Central memory CD8-positive, alpha-beta T cell (primary cell): ENCODE measurements at places on chromosomes 13 and 19.

DNA sequence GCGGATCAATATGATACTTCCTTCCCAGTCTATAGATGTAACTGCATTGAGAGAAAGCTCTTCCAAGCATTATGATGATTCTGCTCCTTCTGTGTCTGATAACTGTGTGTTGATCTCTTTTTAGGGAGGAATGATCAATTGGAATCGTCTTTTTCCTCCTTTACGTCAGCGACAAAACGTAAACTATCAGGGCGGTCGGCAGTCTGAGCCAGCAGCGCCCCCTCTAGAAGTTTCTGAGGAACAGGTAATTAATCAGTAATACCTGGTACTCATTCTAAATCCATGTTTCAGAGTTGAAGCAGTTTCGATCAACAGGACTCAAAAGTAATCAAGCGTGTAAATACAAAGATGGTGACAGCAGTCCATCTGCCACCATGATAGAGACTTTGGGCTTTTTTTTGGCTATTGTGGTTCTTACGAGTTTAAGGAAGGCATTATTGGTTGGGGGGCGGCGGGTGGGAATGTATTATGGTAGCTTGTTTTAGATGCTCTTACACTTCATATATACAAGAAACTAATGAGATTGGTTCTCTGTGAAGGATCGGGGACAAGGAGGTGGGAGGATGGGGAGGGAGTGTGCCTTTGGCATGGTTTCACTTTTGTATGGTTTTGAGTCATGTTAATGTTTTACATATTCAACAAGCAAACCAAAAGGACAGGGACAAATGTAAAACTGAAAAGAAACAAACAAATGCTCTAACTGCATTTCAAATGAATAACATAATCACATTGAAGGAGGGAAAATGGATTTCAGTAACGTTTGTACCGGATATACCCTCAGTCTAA lies 60.7 kb upstream of the GPR183 start:
- peaks cover 74% of the 10 kb centered on the region for H3K4me1 ChIP-seq
- peaks cover 32% of the 10 kb centered on the region for H3K36me3 ChIP-seq
- H3K27me3 ChIP-seq = no peaks in the 10 kb centered on the region
- H3K27ac ChIP-seq = peak overlapping the region; percentile 98
- peak overlapping the region; percentile 67 for H3K4me3 ChIP-seq
- no peak for DNase-seq

GRCh38 chr19:47663911-47664771 lies 49.1 kb upstream of the EHD2 start:
- H3K27ac ChIP-seq = no peak overlapping the region
- no peak overlapping the region for H3K4me3 ChIP-seq
- DNase-seq = no peak
- H3K36me3 ChIP-seq = peaks cover 6% of the 10 kb centered on the region
- no peaks in the 10 kb centered on the region for H3K27me3 ChIP-seq
- peaks cover 27% of the 10 kb centered on the region for H3K4me1 ChIP-seq

- H3K27me3 ChIP-seq = peaks cover 25% of the 10 kb centered on the region
- H3K4me1 ChIP-seq = no peaks in the 10 kb centered on the region
- no peaks in the 10 kb centered on the region for H3K36me3 ChIP-seq
- no peak overlapping the region for H3K4me3 ChIP-seq
- H3K27ac ChIP-seq = no peak overlapping the region
- no peak for DNase-seq
These were observed 119.2 kb upstream of the SPACA7 start for GRCh38 chr13:112256716-112257494.

DNA sequence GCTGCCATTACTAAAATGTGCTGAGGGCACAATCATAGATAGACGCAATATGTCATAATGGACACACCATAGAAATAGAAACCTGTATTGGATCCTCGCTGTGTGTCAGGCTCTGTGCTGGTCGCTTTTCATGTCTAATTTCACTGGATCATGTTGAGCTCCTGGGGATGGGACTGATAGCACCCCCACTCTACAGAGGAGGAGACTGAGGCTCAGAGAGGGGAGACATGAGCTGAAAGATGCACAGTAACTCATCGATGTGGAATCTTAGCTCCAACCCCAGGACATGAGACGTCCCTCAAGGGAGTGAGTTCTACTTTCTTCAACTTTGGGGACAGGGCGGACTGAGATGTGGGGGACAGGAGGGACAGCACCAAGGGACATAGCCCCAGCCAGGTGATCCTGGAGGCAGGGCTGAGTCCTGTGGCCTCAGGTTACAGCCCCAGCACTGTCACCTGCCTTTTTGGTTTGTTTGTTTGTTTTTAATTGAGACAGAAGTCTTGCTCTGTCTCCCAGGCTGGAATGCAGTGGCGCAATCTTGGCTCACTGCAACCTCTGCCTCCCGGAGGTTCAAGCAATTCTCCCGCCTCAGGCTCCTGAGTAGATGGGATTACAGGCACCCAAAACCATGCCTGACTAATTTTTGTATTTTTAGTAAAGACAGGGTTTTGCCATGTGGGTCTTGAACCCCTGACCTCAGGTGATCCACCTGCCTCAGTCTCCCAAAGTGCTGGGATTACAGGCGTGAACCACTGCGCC lies 6.6 kb upstream of the GIPC1 start:
- no peak for DNase-seq
- no peak overlapping the region for H3K4me3 ChIP-seq
- peaks cover 30% of the 10 kb centered on the region for H3K4me1 ChIP-seq
- no peaks in the 10 kb centered on the region for H3K27me3 ChIP-seq
- H3K36me3 ChIP-seq = peaks cover 12% of the 10 kb centered on the region

DNA sequence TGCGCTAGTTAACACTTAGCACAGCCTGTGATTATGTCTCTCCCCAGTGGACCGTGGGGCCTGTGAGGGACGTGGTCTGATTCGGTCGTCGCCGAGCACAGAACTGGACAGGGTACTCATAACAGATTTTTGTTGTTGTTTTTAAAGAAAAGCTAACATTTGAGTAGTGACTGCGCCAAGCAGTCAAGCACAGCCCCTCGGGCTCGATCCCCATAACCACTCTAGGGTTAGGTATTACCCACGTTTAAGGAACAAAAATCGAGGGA lies 805 bp upstream of the PTOV1 start:
- peaks cover 38% of the 10 kb centered on the region for H3K4me1 ChIP-seq
- peaks cover 11% of the 10 kb centered on the region for H3K36me3 ChIP-seq
- H3K27me3 ChIP-seq = no peaks in the 10 kb centered on the region
- H3K4me3 ChIP-seq = peak overlapping the region; percentile 85

- H3K36me3 ChIP-seq = peaks cover 18% of the 10 kb centered on the region
- DNase-seq = no peak
- H3K4me3 ChIP-seq = no peak overlapping the region
These were observed 4.3 kb downstream of the ELL start for GRCh38 chr19:18517606-18518005.

DNA sequence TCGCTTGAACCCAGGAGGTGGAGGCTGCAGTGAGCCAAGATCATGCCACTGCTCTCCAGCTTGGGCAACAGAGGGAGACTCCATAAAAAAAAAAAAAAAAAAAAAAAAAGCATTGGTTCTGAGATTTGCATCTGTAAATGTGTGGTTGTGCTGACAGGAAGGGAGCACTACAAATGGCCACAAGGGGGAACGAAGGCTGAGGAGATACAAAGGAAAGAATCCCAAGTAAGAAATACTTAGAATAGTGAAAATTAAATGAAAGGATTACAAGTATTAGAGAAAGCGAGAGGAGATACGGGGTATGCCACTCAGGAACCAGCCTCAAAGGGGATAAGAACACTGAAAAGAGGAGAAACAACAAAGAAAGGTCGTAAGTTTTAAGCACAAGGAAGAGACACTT lies 284.9 kb downstream of the KLF12 start:
- no peaks in the 10 kb centered on the region for H3K27me3 ChIP-seq
- H3K27ac ChIP-seq = peak overlapping the region; percentile 29
- H3K36me3 ChIP-seq = peaks cover 17% of the 10 kb centered on the region
- DNase-seq = no peak
- peaks cover 41% of the 10 kb centered on the region for H3K4me1 ChIP-seq
- H3K4me3 ChIP-seq = no peak overlapping the region

GRCh38 chr19:55454787-55455243 lies 6.6 kb downstream of the ISOC2 start:
- H3K27me3 ChIP-seq = peaks cover 25% of the 10 kb centered on the region
- peaks cover 5% of the 10 kb centered on the region for H3K36me3 ChIP-seq
- no peak for DNase-seq
- H3K27ac ChIP-seq = no peak overlapping the region
- peaks cover 17% of the 10 kb centered on the region for H3K4me1 ChIP-seq

DNA sequence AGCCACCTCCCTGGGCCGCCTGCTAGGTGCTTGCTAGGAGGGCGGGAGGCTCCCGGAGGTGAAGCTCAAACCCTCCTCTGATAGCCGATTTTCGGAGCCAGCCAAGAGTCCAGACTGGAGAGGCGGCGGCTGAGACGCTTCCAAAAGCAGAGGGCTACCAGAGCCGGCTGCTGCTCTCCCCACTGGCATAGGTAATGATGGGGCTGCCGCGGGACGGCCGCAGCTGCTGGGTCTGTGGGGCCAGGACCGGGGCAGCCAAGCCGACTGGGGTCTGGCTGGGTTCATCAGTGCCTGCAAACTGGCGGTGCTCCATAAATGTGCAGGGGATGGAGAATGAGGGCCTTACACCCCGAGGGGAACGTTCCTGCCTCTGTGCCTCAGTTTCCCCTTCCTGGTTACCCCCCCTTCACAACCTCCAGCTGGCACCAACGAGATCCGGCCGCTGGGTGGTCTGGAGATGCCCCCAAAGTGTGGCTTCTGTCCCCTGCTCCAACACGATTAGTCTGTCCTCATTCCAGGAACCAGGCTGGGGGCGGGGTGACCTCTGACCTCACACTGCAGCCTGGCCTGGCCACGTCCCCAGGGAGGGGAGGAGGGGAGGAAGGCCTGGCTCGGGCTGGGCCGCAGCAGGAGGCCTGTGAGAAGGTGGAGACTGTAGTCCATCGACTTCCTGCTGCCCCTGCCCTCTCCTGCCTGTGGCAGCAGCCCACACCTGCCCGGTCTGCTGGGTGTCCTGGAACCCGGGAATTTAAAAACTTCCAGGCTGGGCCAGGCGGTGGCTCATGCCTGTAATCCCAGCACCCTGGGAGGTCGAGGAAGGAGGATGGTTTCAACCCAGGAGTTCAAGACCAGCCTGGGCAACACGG lies 3.8 kb upstream of the WDR18 start:
- H3K27ac ChIP-seq = no peak overlapping the region
- H3K4me3 ChIP-seq = no peak overlapping the region
- peaks cover 11% of the 10 kb centered on the region for H3K4me1 ChIP-seq
- DNase-seq = no peak
- peaks cover 9% of the 10 kb centered on the region for H3K36me3 ChIP-seq

- no peak for DNase-seq
- H3K4me1 ChIP-seq = peaks cover 5% of the 10 kb centered on the region
- H3K27me3 ChIP-seq = no peaks in the 10 kb centered on the region
- no peak overlapping the region for H3K27ac ChIP-seq
These were observed 339.2 kb downstream of the DNAJC15 start for GRCh38 chr13:43362556-43362955.

DNA sequence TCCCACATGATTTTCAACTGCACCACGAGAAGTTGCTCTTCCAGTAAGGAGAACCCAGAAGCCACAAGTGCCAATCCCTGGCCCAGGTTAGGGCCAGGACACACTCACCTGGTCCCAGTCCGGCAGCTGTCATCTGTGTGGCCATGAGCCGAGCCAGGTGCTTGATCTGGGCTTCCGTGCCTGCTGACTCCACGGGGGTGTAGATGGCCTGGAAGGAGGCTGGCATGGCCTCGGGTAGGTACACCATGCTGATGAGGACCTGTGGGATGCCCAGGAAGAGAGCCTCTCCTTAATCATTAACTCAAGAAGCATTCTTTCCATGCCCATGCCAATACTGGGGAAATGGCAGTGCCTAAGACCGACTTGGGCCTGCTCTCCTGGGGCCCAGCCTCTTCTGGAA lies 19.9 kb upstream of the RSPH6A start:
- H3K4me1 ChIP-seq = no peaks in the 10 kb centered on the region
- peaks cover 77% of the 10 kb centered on the region for H3K36me3 ChIP-seq
- peak overlapping the region; percentile 22 for H3K27ac ChIP-seq
- DNase-seq = no peak
- H3K27me3 ChIP-seq = no peaks in the 10 kb centered on the region
- no peak overlapping the region for H3K4me3 ChIP-seq
